GM23248 (cell line): ENCODE measurements at places on chromosomes 16 and 17.

DNA sequence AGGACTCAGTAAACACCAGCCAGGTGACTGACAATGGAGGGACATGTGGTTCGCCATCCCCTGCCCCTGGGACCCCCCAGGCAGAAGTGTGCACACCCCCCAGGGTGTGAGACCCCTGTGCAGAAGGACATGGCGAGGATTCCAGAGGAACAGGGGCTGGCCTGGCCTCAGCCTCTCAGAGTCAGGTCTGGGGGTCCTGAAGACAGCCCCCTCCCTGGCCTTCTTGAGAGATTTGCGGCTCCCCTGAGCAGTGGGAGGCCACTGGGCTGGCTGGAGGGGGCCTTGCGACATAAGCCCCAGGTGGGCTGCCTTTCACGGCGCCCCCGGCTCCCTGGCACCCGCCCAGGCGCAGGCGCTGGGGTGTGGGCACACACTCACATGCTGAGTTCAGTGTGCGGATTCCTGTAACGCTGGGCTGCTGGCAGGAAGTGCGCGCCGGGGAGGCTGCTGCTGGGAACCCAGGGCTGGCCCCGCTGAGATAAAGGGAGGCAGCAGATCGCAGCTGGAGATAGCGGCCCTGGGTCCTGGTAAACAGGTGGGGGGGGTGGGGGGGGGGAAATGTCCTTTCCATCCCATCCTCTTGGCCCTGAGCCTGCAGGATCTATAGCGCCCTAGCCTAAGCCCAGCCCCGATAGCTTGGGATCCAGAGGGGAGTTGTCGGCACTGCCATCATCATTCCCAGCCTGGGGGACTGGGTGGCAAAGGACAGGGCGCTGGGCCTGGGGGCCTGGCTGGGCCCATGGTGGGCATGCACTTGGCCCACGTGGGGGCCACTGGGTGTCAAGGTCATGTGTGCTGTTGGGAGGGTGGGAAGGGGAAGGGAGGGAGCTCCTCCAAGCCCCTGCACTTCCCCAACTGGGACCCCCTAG lies 27.1 kb downstream of the TMEM235 start:
- peak; percentile 13 for DNase-seq

- DNase-seq: no peak
Measured at GRCh38 chr16:23146877-23147601, 2.2 kb downstream of the USP31 start.

DNA sequence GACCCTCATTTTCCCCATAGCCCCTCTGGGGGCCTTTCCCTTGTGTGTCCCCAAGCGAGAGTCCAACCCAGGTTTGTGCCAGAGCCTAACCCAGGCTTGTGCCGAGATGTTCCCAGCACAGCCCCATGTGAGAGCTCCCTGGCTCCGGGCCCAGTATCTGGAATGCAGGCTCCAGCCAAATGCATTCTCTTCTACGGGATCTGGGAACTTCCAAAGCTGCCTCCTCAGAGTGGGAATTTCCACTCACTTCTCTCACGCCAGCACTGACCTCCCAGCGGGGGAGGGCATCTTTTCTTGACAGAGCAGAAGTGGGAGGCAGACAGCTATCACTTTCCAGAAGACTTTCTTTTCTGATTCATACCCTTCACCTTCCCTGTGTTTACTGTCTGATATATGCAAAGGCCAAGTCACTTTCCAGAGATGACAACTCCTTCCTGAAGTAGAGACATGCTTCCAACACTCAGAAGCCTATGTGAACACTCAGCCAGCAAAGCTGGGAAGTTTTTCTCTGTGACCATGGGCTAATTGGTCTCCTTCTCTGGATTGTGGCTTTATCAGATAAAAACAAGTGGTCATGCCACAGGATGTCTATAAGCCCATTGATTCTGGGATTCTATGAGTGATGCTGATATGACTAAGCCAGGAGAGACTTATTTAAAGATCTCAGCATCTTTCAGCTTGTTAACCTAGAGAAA lies 2.5 kb upstream of the CCL2 start:
- peak; percentile 88 for DNase-seq

- DNase-seq: no peak
Measured at GRCh38 chr16:62462971-62463370, 426.7 kb upstream of the CDH8 start.

DNA sequence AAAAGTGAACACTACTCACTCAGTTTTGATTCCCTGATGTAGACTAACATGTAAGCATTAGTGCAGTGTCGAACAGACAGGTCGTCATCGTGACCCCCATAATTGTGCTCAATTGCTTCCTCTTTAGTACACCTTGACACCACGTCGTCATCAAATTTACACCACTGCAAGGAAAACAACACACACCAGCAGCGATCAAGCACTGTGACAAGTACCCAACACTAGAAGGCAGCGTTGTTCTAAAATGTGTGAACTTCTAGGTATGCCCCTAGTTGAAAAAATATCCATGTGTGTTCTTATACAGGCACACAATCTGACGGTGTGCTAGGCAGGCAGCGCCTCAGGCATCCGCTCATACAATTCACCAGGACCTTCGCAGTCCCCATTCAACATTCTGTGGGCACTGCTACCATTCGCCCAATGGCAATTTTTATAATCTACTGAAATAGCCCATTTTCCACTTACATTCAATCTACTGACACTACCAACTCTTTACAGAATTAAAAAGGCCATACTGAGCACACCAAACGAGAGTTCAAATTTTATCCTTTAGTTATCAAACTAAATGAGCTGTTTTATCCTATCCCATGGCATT lies 23.1 kb downstream of the LITAFD start:
- peak; percentile 56 for DNase-seq

DNA sequence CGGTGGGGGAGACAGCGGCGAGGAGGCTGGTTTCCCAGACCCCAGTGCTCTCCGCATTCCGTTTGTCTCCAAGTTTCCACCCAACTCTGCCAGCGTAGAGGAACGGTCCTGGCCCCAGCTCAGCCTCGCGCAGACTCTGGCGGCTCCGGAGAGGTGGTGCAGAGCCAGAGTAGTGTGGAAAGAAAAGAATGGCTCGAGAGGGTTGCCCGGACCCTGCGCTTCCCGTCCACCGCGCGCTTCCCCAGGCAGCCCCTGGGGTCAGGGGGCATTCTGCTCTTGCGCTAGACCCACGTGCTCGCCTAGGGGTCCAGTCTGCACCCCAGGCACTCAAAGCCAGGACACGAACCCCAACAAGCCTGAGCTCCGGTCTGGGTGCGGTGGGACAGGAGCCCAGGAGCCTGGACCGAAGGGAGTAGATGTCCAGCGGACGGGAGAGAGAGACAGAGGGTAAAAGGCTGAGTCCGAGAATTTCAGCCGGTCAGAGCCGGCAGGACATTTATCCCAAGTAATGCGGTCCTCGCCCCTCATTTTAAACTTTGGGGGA lies 3.8 kb downstream of the PMP22 start:
- peak; percentile 89 for DNase-seq

DNA sequence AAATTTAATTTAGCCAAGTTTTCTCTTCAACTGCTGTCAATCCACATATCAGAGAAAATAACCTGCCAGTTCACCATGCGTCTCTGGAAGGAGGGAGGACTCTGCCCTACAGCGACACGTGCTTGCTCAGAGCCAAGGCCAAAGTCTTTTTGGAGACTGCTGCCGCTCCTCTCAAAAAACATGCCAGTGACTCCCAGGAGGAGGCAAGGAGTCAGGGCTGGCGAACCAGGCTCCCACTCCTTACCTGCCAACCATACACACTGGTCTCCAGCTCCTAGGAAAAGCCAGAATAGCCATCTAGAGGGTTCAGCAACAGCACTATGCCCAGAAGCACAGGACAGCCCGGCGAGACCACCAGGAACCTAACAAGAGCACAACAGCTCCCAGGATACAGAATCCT lies 73.0 kb downstream of the ANKRD11 start:
- no peak for DNase-seq

- DNase-seq: no peak
Measured at GRCh38 chr17:39697961-39698360, 1.9 kb upstream of the ERBB2 start.

- no peak for DNase-seq
Measured at GRCh38 chr16:53805113-53805512, 101.2 kb downstream of the FTO start.

GRCh38 chr17:74868251-74868907 lies 4.4 kb downstream of the FDXR start:
- no peak for DNase-seq
